A549 treated with CpdA at 1 μM for 4 hours (cell line): ENCODE measurements at places on chromosomes 7 and 10. TPM values are rescaled to one million over a fixed set of nuclear protein-coding genes. Genes with fewer than 3 reads are reported as not detected.

SLIT1 gene
- 0.05 to 0.17 TPM (median 0.07 TPM) in 5 replicates for total RNA-seq

FIS1 gene
- total RNA-seq, result 129 to 148 TPM (median 141 TPM) in 5 replicates

PSD gene
- 0.24 to 0.91 TPM (median 0.30 TPM) in 5 replicates for total RNA-seq

CELF2 gene
- 0.02 to 0.05 TPM (median 0.02 TPM) in 3 of 5 replicates, not detected in the others for total RNA-seq

CYP17A1 gene
- total RNA-seq, result not detected in 5 replicates

TMEM236 gene
- total RNA-seq, result 0.05 to 0.12 TPM (median 0.07 TPM) in 5 replicates

ANKRD61 gene
- total RNA-seq, result 0.38 to 0.90 TPM (median 0.61 TPM) in 5 replicates

PIP gene
- total RNA-seq, result not detected in 5 replicates

ELMO1 gene
- total RNA-seq, result 1.4 to 2.5 TPM (median 2.0 TPM) in 5 replicates

MYH16 gene
- total RNA-seq, result 0.64 to 1.0 TPM (median 0.84 TPM) in 5 replicates

PHKG1 gene
- total RNA-seq, result 0.39 to 1.2 TPM (median 0.41 TPM) in 5 replicates

WNT8B gene
- 0.03 to 0.07 TPM in 2 of 5 replicates, not detected in the others for total RNA-seq

EBF3 gene
- total RNA-seq, result 0.11 to 0.21 TPM (median 0.16 TPM) in 5 replicates

AKR1C2 gene
- 3,008 to 3,788 TPM (median 3,160 TPM) in 5 replicates for total RNA-seq

CYP2C18 gene
- 0.07 to 0.14 TPM (median 0.11 TPM) in 4 of 5 replicates, not detected in the other for total RNA-seq
